ENCODE measurements at places on chromosomes 12 and 14. TPM values are rescaled to one million over a fixed set of nuclear protein-coding genes. Genes with fewer than 3 reads are reported as not detected.

SLC39A9 gene
- total RNA-seq, result 108 TPM

GLS2 gene
- total RNA-seq, result 0.79 TPM

FLVCR2 gene
- 4.9 TPM for total RNA-seq

EPYC gene
- 1.2 TPM for total RNA-seq

SPTSSA gene
- 22.2 TPM for total RNA-seq

SLC17A8 gene
- 0.95 TPM for total RNA-seq

SERPINA3 gene
- 3.5 TPM for total RNA-seq

DNA sequence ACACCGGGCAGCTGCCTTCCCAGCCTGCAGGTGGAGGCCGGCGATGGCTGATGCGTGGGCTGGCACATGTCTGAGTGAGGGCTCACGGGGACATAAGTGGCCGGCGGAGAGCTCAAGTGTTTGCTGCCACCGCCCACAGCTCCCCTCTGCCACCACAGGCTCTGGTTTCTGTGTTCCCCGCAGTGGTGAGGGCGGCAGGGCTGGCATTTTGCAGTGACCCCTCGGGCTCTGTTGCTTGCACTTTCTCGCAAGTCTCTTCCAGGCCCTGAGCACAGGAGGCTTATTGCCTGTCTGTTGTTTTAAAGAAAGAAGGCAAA lies 271.0 kb upstream of the RTL1 start:
- DNase-seq, result no peak

DNA sequence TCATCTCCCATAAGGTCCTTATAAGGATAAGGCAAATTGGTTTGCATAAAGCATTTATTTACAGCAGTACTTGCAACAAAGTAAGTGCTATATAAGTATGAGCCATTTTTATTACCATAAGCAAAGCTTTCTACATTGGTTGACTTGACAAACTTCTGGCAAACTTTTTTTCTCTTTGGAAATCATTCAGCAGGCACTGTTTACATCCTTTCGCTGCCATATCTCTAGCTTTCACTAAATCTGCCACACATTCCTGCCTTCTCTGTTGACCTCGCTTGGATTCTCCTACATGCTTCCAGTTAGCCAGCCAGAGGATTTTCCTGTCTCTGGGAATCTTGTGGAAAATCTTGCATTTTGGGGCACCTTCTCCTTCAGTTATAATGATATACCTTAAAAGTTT lies 21.8 kb upstream of the HDAC7 start:
- no peak for DNase-seq

- no peak for DNase-seq
Measured at GRCh38 chr12:57027805-57028153, 11.4 kb upstream of the TAC3 start.

DNA sequence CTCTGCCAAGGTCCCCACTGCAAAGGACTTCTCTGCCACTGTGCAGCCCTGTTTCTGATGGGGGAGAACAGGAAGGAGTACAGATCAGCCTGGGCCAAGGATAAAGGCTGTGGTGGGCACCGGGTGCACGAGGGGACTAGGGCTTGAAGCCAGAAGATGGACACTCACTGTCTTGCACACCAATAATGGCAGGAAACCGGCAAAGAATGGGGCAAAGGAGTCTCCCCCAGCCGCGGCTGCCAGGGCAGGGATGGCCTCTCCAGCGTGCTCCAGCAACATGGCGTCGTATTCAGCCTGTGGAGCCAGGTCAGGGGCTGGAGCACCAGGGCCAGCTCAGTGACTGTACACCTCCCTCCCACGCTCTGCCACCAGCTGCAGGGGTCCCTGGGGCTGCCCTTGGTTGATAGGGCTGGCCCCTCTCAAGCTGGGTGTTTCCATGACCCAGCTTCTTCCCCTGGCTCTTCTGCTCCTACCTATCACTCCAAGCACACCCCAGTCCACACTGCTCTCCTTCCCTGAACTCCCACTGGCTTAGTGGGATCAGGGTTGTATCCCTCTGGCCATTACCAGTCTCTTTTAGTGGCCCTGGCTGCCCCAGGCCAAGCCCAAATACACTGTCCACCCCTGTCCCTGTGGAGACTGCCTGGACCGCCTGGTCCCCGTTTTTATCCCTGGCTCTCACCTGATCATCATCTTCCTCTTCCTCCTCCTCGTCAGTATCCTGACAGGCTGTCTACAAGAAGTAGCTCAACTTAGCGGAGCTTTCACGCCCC lies 6.3 kb downstream of the IPO4 start:
- no peak for DNase-seq

- DNase-seq, result no peak
Measured at GRCh38 chr12:38921025-38921677, 15.8 kb upstream of the CPNE8 start.

DNA sequence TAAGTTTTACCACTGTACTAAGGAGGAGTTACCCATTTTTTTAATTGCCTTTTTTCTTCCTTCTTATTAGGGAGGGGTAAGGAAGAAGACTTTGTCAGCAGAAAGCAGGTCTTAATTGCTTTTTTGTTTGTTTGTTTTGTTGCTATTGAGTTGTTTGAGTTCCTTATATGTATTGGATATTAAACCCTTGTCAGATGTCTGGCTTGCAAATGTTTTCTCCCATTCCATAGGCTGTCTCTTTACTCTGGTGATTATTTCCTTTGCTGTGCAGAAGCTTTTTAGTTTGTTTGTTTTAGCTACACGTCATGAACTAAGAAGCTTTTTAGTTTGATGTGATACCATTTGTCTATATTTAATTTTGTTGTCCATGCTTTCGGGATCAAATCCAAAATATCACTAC lies 13.3 kb downstream of the SPIC start:
- no peak for DNase-seq

GRCh38 chr12:53279283-53279869 lies 11.3 kb downstream of the ESPL1 start:
- DNase-seq, result no peak

- DNase-seq, result no peak
Measured at GRCh38 chr12:40286583-40286982, 61.8 kb downstream of the LRRK2 start.

All from urinary bladder (tissue), 4 donors.